ENCODE measurements at places on chromosomes 1 and 21. TPM values are rescaled to one million over a fixed set of nuclear protein-coding genes. Genes with fewer than 3 reads are reported as not detected.
A peak's percentile ranks its signal among the peaks of the same experiment; 100 is the strongest.

Gene S1PR1
- 75.9 TPM for total RNA-seq

- peaks cover 17% of the 10 kb centered on the region for H3K27me3 ChIP-seq
- DNase-seq = no peak
- no peaks in the 10 kb centered on the region for H3K36me3 ChIP-seq
- no peak overlapping the region for H3K4me3 ChIP-seq
- peaks cover 5% of the 10 kb centered on the region for H3K4me1 ChIP-seq
Observed at GRCh38 chr1:199784138-199784895, 243.2 kb upstream of the NR5A2 start.

Gene PCNX2
- total RNA-seq = 12.5 TPM

DNA sequence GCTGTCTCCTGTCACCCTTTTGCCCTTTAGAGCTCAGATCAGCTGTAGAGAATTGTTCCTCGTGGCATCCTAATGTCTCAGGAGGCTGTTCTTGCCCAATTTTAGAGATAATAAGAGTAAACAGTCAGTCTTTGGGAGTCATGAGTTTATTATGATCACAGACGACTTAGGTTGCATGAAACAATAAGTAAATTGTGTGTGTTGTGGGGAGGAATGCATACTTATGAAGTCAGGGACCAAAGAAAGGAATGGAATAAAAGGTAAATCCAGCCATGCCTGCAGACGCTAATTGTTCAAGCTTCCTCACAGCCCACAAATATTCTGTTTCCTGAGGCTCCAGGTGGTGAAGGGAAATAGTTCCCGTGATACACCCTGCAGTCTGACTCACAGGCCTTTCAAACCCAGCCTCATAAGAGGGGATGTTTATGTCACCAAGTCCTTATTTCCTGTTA is 897 bp downstream of the EPHX4 start:
- no peaks in the 10 kb centered on the region for H3K36me3 ChIP-seq
- peaks cover 38% of the 10 kb centered on the region for H3K27me3 ChIP-seq
- H3K27ac ChIP-seq = no peak overlapping the region

- H3K4me1 ChIP-seq = peaks cover 15% of the 10 kb centered on the region
- H3K27ac ChIP-seq = no peak overlapping the region
- no peaks in the 10 kb centered on the region for H3K36me3 ChIP-seq
Observed at GRCh38 chr1:161076410-161076809, 6.7 kb upstream of the ARHGAP30 start.

DNA sequence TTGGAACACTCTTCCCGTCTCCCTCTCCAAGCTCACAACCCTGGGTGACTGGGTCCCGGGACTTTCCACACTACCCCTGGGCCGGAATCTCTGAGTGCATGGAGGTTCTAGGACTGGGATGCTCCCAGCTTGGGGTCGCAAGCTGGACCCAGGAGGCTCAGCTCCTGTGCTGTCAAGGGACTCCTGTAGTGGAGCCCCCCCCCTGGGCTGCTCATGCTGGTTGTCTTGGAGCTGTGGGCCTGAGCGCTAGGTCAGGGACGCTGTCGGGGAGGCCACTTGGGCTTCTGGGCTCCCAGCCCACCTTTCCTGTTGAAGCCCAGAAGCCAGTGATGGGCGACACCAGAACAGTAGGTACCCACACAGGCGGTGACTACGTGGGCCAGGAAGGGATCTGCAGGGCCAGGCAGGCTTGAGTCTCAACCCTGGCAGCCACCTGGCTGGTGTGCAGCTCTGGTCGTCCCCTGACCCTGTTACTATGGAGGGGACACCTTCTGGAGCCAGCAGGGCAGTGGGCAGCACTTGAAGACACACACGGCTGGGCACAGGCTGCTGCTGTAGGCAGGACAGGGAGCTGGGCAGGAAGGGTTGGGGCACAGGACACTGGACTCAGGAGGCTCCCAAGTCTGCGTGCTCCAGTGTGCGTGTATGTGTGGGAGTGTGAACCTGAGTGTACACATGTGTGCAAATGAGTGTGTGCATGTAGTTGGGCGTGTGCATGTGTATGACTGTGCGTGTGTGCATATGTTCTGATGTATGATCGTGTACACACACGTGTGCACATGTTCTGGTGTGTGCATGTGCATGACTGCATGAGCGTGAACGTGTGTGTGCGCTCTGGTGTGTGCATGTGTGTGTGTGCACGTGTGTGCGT is 3.0 kb downstream of the MMEL1 start:
- no peak for DNase-seq
- no peak overlapping the region for H3K4me3 ChIP-seq
- no peaks in the 10 kb centered on the region for H3K36me3 ChIP-seq
- no peaks in the 10 kb centered on the region for H3K4me1 ChIP-seq
- no peak overlapping the region for H3K27ac ChIP-seq

DNA sequence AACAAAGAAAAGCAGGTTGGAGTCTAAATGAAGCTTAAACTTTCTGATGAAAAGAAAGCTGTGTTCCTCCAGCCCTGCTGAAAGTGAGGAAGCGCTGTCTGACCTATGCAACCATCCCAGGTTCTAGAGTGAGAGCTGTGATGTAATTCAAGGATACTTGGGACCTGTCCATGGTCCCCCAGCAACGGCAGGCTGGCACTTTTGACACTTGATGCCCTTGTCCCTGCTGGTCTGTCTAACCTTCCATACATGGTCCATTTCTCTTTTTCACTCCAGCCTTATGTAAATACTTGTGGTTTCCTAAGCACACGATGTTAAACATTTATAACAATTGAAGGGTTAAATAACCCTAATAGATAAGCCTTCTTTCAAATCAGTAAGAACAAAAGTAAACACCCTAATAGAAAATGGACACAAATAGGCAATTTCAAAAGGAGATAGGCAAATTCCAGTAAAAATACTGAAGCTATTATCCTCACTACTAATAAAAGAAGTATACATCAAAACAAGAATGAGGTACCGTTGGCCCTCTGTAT is 17.7 kb upstream of the KDM4A start:
- DNase-seq = no peak
- H3K27ac ChIP-seq = no peak overlapping the region
- no peaks in the 10 kb centered on the region for H3K27me3 ChIP-seq
- no peak overlapping the region for H3K4me3 ChIP-seq
- H3K4me1 ChIP-seq = no peaks in the 10 kb centered on the region

DNA sequence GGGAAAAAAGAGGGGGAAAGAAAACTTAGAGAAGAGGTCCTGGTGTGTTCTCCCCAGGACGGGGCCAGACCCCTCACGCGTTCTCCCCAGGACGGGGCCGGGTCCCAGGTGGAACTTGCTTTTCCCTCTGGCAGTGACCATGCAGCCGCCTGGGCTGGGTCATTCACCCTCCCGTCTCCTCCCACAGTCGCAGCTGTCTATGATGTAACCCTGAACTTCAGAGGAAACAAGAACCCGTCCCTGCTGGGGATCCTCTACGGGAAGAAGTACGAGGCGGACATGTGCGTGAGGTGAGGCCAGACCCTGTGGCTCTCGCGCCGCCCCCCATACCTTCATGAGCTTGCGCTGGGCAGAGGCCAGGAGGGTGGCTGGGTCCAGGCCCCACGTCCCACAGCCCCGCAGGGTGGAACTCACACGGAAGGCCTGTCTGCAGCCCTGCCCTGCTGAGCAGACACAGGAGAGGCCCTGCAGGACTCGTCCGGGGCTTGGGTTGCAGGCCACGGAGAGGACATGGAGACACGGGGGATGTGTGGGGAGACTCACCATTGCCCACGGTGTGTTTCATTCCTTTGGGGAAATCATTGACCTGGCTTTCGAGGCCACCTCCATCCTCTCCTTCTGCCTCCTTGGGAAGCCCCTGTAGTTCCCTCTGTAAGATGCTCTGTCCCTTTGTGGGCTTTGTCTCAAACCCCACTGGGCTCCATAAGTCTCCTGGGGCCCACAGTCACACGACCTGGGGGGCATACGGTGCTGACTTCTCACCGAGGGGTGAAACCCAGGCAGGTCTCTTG is 40.7 kb upstream of the TRAPPC10 start:
- DNase-seq = no peak
- no peaks in the 10 kb centered on the region for H3K27me3 ChIP-seq
- H3K27ac ChIP-seq = no peak overlapping the region
- no peaks in the 10 kb centered on the region for H3K36me3 ChIP-seq
- peaks cover 6% of the 10 kb centered on the region for H3K4me1 ChIP-seq
- no peak overlapping the region for H3K4me3 ChIP-seq

Gene C1QTNF12
- 2.4 TPM for total RNA-seq

DNA sequence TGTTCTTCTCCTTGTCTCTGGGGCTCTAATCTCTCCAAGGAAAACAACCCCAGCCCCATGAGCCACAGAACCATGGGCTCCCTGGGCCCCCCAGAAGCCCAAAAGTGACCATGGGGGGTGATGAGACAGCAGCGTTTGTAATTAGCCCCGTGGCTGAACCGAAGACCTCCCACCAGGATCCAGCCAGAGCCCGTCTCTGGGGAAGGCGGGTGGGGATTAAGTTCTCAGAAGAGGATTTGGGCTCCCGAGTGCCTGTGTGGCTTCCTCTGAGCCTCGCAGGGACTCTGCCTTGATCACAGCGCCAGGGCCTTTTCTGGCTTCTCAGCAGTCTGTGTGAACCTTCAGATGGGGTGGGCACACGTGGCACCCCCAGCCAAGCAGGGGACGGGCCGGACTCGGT is 77.0 kb downstream of the ALPL start:
- peaks cover 21% of the 10 kb centered on the region for H3K27me3 ChIP-seq
- H3K36me3 ChIP-seq = no peaks in the 10 kb centered on the region
- H3K27ac ChIP-seq = no peak overlapping the region
- H3K4me1 ChIP-seq = peaks cover 5% of the 10 kb centered on the region
- no peak for DNase-seq

- H3K27ac ChIP-seq = peak within 1 kb of the TSS; percentile 92
- DNase-seq = peak; percentile 55
- peaks cover 63% of the 10 kb centered on the region for H3K4me1 ChIP-seq
- H3K36me3 ChIP-seq = peaks cover 27% of the 10 kb centered on the region
- H3K27me3 ChIP-seq = no peaks in the 10 kb centered on the region
Observed at GRCh38 chr1:21289700-21290545, at the start of gene ECE1. ECE1 (minus strand) TSS chr1:21290463; CDS start chr1:21290414, 49 bp downstream.

All from activated naive CD8-positive, alpha-beta T cell treated with anti-CD3 and anti-CD28 coated beads for 36 hours (primary cell).